CD4-positive, alpha-beta T cell treated with Interleukin-2 at 100 ng/mL for 4 hours (primary cell): ENCODE measurements at places on chromosomes 1 and 21.

- DNase-seq, result peak; percentile 54
Measured at GRCh38 chr1:64744492-64745180, at the start of gene RAVER2. Gene RAVER2, plus strand, starts transcription at chr1:64745075. Its CDS starts 98 bp downstream, at chr1:64745173.

DNA sequence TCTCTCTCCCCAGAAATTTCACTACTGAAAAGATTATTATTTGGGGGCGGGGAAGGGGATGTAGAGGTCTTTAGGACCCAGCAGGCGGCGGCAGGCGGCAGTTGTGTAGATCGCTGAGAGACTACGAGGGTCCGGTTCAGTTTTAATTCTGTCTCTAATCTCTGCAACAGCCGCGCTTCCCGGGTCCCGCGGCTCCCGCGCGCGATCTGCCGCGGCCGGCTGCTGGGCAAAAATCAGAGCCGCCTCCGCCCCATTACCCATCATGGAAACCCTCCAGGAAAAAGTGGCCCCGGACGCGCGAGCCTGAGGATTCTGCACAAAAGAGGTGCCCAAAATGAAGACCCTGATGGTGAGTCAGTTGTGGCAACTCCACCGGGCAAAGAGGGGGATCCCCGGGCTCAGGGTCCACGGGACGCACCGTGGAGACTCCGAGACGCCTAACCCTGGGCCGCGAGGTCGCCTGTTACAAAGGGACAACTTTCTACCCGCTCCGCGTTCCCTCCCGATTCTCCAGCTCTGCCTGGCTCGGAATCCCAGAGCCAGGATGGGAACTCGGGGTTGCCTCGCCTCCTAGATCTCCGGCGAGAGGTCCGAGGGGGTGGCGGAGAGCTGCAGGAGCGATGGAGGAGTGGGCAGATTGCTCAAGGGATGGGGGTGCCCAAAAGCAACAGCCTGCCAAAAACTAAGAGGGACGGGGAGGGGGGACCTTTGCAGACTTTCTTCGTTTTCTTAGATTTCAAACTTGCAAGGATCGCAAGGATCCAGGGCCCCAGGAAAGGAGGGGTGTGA lies at the start of gene ST6GALNAC5:
Gene ST6GALNAC5, plus strand, starts transcription at position 139 of the 789 bp plus-strand sequence.
- DNase-seq, result no peak

- no peak for DNase-seq
Measured at GRCh38 chr1:218880484-218881060, 293.1 kb upstream of the LYPLAL1 start.

GRCh38 chr1:172401892-172402291 lies 18.6 kb upstream of the C1orf105 start:
- DNase-seq, result no peak

- no peak for DNase-seq
Measured at GRCh38 chr1:163774401-163774945, 452.7 kb downstream of the NUF2 start.

DNA sequence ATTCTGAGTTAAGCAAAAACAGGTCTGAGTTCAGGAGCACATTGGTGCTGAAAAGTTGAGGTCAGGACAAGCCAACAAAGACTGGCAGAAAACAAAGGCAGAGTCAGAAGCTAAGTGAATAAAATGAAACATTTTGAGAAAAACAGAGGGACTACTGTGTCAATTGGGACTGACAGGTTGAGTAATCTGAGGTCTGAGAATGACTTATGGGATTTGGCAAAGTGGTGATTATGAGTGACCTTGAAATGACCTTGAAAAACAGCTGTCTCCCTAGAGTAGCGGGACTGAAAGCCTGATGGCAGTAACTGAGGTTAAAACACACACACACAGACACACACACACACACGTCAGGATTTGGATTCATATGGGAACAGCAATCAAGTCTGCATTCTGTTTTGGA lies 8.8 kb upstream of the COG2 start:
- no peak for DNase-seq

- no peak for DNase-seq
Measured at GRCh38 chr1:240005997-240006650, 85.6 kb upstream of the FMN2 start.

GRCh38 chr1:119040906-119041305 lies 52.8 kb upstream of the TBX15 start:
- DNase-seq, result no peak

DNA sequence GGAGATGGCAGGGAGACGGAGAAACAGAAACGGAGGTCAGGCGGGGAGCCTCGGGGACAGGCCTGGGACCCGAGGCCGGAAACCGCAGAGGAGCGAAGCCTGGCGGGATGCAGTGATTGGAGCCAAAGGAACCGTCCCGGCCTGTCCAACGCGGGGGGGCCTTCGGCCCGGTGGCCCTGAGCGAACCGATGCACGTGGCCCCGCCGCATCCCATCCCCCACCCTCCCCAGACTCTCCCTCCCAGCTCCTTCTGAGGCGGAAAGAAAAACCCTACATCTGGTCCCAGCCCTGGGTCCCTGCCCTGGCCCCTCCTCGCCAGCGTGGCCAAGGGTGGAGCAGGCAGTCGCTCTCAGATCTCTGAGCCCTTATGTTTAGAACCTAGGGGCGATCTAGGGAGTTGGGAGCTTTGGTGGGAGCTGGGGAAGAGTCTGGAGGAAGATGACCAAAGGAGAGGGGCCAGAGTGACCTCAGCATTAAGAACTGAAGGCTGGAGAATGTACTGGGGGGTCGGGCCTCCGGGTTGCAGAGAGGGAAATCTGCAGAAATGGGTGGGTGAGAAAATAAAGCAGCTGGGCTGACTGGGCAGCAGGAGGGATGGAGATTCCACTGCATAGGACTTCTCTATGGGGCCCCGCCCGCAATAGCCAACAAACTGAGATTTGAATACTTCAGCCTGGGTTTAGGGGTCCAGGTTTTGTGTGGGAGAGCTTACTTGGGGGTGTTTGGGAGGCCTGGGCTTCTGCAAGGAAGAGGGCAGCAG lies 1.5 kb upstream of the CRABP2 start:
- no peak for DNase-seq

DNA sequence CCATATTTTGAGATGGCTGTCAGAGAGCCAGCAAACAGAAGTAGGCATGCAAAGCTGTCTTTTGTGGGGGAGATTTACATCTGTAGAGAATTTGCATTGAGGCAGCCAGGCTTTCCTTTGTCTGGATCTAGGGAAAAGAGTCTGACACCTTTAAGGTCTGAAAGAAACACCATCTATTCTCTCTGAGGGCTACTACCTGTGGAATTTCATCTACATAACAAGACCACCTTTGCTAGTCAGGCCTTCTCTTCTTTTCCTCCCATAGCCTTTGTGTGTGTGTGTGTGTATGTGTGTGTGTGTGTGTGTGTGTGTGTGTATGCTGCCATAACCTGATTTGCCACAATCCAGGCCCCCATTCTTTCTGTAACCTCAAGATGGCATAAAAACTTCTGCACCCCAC lies 28.4 kb upstream of the DMRTB1 start:
- no peak for DNase-seq

GRCh38 chr21:41431788-41432548 lies 5.9 kb downstream of the MX1 start:
- DNase-seq, result no peak

- no peak for DNase-seq
Measured at GRCh38 chr21:39502631-39503030, 50.9 kb downstream of the SH3BGR start.

DNA sequence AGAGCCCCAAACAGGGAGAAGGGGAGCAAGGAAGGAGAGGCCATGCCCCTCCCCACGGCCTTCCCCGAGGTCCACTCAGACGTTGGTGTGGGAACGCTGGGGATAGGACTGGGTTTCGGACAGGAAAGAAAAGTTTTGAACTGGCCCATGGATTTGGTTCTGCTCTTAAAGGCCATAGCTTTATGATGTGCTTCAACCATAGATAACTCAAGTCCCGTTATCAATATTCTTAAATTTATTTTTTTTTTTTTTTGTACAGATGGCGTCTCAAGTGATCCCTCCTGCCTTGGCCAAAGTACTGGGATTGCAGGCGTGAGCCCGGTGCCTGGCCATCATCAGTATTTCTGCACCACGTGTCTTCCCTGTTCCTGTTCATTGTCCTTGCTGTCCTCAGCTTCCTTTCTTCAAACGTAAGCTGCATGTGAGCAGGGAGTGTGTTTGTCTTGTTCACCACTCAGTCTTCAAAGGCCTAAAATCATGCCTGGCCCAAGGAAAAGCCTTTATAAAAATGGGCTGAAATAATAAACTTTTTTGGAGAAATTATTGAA lies 820 bp upstream of the KRTAP10-1 start:
- DNase-seq, result no peak

DNA sequence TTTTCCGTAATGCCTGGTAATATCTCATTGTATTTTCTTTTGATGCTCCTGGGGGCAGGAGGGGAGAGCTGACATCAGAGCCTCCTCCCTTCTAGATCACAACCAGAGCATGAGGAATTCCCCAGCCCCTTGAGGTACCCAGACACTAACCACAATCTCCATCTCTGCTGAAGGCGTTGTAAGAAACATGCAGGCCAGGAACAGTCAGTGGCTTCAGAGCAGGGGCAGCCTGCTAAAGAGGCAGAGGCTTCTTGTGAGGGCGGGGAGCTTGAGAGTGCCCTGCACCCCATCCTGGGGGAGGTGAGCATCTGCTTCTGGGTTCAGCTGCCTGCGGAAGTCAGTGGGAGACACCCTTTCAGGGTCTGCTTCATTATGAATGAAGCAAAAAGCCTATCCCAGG lies 19.0 kb downstream of the MAPKAPK2 start:
- DNase-seq, result peak; percentile 63

DNA sequence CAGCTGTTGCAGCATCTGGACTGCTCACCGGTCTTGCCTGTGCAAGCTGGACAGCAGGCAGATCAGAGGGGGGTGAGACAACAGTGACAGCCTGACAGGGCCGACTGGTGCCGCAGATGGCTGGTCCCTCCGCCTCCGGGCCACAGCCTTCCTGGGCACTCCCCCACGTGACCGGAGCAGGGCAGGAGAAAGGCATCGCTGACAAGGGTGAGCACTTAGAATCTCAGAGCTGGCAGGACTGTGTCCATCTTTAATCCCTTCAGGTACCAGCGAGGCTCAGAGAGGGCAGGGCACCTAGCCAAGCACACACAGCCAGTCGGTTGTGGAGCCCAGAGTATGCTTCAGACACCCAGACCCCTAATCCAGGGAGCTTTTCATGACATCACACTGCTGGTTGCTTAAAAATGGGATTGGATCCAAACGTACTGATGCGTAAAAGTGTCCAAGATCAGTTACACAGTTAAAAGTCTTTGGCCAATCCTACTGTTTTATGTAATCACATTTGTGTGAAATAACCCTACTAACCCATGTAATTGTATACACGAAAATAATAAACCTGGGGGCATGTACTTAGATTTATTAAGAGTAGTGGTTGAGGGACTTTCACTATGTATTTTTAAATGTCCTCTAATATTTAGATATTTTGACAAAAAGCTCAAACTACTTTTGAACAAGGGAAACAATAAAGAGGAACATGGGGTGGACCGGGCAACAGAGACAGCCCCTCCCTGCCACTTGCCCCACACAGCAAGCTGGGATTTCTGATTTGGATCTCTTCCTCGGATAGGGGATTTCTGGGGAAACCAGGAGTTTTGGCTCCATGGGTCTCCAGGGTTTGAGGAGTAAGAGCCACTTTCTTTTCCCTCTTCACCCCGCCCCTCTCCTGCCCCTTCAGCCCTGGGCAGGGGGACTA lies 758 bp upstream of the CNTN2 start:
- no peak for DNase-seq

DNA sequence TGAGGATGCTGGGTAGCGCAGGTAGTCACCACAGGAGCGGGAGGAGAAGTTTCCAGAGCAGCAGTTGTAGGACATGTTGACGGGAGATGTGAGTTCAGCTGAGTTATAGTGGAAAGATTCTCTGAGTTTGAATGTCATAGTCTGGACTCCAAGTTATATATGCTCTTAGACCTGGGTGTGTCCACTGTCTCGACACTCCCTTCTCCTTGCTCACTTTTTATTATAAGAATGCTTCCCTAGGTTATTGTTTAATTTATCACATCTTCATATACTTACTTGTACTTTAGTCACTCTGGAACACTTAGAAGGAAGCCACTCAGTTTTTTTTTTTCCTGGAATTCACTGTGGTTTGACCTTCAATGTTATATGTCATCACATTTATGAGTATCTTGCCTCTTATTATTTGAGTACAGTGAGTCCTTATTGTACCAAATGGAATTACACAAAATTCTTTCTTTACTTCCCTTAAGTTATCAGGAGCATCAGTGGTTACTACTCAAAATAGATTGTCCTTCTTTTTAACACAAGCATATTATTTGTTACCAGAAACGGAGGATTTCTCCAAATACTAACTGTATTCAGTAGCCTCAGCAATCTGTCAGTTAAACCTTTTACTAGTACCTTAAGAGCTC lies at the start of gene KRTAP13-2:
Gene KRTAP13-2, minus strand, starts transcription at position 133 of the 632 bp plus-strand sequence. Its CDS starts 58 bp downstream, at position 75.
- DNase-seq, result no peak
